ENCODE measurements at places on chromosomes 16 and 17.

- no peak for DNase-seq
Measured at GRCh38 chr17:68497885-68498319, 14.3 kb upstream of the PRKAR1A start.

DNA sequence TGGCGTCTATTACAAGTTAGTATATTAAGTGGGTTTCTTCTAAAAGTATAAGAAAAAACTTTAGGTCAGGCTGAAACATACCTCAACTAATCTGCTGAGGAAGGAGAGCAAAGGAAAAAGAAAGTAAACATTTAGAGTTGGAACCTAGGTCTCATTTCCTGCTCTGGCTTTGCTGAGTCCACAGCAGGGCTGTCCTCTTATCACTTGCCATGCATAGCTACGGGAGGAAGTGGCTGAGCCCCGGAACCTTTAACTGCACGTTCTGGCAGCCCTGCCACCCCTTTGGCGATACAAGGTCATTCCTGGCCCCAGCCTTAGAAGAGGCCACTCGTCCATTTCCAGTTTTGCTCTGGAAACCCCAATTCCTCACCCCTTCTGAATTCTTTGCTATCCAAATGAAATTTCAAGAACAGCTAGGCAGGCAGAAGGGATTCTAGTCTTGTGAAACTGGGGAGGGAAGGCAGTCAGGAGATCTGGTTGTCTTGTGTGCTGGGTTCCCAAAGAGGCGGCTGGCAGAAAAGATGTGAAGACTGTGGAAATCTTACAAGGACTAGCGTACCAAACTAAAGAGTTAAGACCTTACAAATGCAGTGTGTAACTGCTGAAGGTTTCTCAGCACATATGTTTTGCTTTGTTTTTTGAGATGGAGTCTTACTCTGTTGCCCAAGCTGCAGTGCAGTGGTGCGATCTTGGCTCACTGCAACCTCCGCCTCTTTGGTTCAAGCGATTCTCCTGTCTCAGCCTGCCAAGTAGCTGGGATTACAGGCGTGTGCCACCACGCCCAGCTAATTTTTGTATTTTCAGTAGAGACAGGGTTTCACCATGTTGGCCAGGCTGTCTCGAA is 19.1 kb downstream of the WIPI1 start:
- DNase-seq, result no peak

GRCh38 chr17:76252040-76252954 is 12.0 kb upstream of the RNF157 start:
- no peak for DNase-seq

GRCh38 chr17:78111727-78112517 is 16.6 kb downstream of the TMC6 start:
- no peak for DNase-seq

GRCh38 chr17:27239046-27239445 is 54.9 kb upstream of the WSB1 start:
- DNase-seq, result no peak

DNA sequence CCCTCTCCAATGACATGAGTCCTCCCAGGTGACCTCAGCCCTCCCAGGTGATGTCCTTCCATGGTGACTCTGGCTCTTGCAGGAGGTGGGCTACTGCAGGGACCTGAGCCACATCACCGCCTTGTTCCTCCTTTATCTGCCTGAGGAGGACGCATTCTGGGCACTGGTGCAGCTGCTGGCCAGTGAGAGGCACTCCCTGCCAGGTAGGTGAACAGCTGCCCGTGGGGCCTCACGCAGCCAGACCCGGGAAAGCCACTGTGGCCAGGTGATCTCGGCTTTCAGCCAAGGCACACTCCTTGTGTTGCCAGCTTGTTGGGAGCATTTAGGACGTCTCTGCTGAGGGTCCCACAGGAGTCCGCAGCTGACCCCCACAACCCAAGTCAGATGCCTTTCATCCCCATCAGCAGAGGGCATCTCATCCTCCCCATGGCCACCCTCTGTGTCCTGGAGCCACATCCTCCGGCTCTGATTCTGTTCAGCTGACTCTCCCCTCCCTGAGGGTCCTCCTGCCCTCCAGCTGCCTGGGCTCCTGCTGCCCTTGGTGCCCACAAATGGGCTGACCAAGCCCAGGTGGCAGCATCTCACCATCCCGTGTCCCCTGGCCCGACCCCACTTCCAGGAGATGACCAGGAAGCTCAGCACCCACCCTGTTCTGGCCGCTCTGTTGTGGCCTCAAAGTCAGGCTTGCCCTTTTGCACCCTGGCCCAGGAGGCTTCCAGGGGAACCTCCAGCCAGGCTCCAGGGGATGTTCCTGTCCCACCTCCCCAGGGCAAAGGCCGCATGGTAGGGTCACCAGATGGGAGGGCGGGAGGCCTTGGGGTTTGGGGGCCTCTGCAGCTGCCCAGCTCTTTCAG is 20.1 kb downstream of the USP6 start:
- DNase-seq, result no peak

DNA sequence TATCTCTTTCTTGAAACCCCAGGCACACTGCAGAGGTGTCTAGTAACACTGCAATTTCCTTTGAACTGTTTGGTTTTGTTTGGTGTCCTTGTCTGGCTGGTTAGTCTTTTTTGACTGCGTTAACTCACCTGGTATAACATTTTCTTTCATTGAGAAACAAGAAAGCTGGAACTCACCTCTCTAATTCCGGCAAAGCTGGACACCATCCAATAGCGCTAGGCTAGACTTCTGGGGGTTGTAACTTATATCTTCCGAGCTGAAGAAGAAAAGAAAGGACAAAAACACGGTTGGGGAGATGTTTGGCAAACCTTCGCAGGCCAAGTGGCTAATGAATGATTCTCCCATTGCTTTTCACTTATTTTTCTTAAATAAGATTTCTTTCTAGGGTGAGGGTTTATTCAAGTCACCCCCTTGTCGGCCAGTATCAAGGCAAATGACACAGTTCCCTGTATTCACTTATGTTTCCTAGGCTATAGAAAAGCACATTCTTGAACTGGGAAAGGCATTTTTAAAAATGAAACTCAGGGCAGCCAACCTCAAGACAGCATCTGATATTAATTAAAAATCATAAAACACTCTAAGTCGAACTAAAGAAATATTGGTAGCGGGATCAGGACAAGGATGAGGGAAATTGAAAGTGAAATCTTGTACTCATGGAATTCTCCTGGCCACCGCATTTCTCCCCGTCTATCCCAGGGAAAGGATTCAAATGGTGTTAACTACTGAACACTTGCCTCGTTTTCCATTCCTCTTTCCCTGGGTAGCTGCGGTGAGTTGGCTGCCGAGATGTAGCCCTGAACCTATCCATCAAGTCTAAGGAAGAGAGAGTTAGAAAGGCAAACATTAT is 95.9 kb upstream of the ZFHX3 start:
- no peak for DNase-seq

DNA sequence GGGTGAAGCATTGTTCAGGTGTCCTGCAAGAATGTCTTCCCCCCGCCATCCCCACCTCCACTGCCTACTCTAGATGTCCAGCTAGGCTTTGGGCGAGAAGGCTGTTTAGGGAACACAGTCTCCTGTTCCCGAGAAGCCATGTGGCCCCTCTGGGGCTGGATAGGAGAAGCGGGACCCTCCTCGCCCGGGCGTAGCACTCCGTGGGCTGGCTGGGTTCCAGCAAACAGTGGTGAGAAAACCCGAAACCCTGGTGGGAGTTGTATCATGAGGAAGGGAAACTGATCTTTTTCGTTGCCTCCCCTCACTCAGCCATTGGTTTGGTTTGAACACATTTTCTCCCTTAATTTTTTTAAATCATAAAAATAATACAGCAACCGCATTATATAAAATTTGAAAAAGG is 56.6 kb downstream of the IRF8 start:
- DNase-seq, result no peak

- DNase-seq, result peak; percentile 29
Measured at GRCh38 chr17:11997147-11997971, at the start of gene ZNF18. ZNF18 (minus strand) TSS chr17:11997475; CDS start chr17:11992829, 4,646 bp downstream.

DNA sequence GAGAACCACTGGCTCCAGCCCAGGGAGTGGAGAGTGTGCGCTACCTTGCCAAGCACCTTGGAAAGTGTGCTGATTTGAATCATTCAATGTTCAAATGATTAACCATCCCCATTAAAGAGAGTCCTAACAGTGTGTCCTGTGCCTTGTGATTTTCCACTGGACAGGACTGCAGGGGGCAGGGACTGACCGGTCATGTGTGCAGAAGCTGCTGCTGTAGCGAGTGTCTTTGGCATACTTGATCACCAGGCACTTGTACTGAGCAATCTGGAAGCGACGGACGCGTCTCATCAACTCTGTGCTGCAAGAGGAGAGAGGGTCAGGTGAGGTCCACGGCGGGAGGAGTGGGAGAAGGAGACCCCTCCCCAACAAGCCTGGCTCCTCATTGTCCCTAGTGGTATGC is 2.0 kb downstream of the TK1 start:
- DNase-seq, result no peak

DNA sequence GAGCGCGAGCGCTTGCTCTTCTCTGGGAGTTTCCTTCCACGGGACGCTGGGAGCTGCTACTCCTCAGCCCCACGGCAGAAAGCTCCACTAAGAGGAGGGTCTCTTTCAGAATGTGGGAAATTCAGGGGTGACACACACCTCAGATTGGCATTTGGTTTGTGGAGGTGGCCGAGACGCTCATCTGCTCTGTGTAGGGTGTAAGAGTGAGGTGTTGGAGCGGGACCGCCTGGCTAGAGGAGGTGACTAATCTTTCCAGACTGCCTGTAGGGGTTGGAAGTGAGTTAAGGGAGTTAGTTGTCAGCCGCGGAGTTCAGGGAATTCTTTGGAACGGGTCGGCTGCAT is 735 bp downstream of the PSMD11 start:
- no peak for DNase-seq

GRCh38 chr16:21663889-21664647 is at the start of gene OTOA:
OTOA (plus strand) TSS chr16:21663968; CDS start chr16:21678515, 14,547 bp downstream.
- DNase-seq, result no peak

DNA sequence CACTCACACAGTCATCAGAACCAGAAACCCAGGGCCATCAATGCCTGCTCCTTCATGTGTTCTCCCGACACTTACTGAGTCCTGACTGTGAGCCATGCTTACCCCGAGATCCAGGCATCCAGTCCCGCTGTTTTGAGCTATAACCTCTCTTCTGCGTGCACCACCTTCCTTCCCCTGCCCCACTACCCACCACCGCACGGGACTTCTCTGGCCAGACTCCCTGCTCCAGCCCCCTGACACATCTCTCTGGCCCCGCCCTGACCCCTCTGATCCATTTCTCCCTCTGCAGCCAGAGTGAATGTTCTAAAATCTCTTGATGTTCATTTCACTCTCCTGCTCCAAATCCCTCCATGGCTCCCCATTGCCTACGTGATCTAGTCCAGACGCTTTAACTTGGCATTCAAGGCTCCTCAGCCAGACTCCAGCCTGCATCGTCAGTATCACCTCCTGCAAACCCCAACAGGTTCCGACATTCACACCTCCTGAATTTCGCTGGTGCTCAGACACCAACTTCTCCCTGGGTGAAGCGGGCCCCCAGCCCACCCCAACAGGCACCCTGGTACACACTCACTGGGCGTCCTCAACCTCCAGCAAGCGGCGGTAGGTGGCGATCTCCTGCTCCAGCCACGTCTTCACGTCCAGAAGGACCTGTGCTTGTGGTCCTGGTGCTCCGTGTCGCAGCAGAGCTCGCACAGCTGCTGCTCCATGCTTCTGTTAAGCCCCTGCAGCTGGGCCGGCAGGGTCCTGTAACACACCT is 3.1 kb upstream of the KRT17 start:
- DNase-seq, result no peak

DNA sequence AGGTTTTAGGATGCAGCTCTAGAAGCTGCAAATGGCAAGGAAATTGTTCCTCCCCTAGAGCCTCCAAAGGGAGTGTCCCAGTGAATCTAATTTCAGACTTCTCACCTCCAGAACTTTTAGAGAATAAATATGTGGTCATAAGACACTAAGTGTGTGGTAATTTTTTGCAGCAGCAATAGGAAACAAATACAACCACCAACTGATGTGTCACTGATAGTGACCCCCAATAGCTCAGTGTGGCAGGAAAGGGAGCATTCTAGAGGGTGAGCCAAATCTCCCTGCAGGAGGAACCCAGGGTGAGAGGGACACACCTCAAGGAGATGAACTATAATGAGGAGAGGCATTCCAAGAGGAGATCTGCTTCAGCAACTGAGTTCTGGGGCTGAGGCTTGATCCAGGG is 4.1 kb downstream of the CCL4L2 start:
- no peak for DNase-seq

DNA sequence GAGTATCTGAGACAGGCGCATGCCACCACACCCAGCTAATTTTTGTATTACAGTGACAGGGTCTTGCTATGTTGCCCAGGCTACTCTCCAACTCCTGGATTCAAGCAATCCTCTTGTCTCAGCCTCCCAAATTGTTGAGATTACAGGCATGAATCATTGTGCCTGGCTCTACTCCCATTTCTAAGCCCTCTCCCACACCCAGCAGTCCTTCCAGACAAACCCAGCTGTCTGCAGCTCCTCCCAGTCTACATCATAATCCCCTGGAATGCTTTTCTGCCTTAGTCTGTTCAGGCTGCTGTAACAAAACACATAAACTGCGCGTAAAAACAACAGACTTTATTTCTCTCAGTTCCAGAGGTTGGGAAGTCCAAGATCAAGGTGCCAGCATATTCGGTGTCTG is 144.5 kb downstream of the GRIN2A start:
- no peak for DNase-seq

DNA sequence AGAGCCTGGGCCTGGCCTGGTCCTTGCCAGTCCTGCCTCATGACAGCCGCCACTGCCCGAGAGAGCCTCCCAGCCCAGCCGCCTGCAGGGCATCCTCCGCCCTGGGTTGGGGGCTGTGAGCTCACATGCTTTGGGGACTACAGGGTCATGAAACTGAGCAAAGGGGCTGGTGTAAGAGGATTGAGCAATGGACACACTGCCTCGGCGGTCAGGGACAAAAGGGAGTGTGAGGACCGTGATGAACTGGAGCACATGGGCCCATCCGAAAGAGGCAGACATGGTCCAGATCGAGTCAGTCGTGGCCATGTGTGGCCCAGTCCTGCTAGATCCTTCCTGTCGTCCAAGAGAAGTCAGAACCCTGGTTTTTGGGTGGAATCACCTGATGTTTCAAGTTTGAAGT is 52.3 kb downstream of the GSG1L start:
- DNase-seq, result no peak

GRCh38 chr17:61536422-61536955 is 54.5 kb downstream of the NACA2 start:
- DNase-seq, result no peak

DNA sequence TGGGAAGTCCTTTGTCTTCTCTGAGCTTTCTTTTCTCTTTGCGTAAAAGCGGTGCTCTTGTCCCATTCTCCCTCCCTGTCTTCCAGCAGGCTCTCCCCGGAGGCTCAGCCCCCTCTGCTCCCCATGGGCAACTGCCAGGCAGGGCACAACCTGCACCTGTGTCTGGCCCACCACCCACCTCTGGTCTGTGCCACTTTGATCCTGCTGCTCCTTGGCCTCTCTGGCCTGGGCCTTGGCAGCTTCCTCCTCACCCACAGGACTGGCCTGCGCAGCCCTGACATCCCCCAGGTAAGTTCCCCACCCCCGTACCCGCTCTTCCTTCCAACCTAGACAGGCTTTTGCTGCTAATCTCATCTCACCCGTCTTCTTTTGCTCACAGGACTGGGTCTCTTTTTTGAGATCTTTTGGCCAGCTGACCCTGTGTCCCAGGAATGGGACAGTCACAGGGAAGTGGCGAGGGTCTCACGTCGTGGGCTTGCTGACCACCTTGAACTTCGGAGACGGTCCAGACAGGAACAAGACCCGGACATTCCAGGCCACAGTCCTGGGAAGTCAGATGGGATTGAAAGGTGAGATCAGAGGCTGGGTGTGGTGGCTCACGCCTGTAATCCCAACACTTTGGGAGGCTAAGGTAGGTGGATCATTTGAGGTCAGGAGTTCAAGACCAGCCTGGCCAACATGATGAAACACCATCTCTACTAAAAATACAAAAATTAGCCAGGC is 1.3 kb downstream of the TMEM219 start:
- DNase-seq, result no peak
